ENCODE measurements at places on chromosomes 5 and 9. TPM values are rescaled to one million over a fixed set of nuclear protein-coding genes. Genes with fewer than 3 reads are reported as not detected.

The CDH9 gene
- not detected for total RNA-seq

GRCh38 chr5:176866707-176867310, 32.3 kb downstream of the HK3 start:
- no peak for DNase-seq

The LHX3 gene
- not detected for total RNA-seq

GRCh38 chr5:53191548-53192165, 82.1 kb upstream of the MOCS2 start:
- no peak for DNase-seq

- DNase-seq = no peak
These were observed 36.4 kb upstream of the CPEB4 start for GRCh38 chr5:173851595-173852243.

The KCNN2 gene
- not detected for total RNA-seq

GRCh38 chr5:31362529-31362900, 169.0 kb downstream of the CDH6 start:
- no peak for DNase-seq

DNA sequence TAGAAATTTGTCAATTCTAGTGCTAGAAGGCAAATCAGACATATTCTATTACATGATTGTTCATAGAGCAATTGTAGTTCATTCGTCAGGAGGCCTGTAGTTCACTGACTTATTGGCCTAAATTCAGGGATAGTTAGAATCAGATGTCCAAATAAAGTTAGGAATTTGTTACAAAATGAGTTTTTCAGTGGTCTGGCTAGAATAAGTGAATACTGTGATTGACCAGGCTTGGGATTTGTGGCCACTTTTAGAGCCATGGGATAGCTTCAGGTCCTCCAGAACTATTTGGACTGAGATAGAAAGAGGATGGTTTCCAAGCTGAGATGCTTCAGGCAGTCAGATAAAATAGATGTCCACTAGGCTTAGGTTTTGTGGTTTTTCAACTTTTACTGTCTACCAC, 199.1 kb upstream of the MPDZ start:
- DNase-seq = no peak

DNA sequence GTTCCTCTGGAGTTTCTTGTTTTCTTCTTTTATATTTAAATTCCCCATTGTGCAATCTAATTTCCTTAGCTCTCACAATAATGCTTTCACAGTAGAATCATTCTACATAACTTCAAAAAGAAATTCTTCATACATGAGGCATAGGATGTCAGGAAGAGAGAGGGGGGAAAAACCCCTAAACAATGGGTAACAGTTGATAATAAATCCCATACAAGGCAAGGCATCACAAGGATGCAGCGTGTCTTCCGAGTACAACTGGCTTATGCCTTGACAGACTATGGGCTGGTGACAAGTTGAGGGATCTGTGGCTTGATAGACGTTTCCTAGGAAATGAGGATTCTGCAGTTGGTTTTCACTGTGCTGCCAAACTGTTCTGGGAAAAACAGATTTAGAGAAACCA, 247.4 kb downstream of the ARL15 start:
- DNase-seq = no peak

- DNase-seq = peak; percentile 32
These were observed 115.9 kb upstream of the SH3GL2 start for GRCh38 chr9:17462869-17463464.

DNA sequence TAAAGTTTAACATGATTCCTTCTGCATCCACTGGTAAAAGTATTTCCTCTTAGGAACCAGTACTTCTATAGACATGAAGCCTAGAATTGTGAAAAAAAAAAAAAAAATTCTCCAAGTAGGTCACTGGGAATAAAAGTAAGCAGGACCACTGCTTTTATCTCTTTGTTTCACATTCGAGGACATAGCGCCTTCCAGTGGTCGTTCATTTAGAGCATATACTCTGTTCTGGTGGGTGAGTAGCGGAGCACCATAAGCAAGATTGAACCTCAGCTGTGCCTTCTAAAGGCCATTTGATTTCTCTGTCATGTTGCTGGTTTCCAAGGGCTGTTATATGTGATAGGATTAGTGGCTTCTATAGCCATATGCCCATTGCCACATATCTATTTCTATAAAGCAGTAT, 393.1 kb downstream of the TMEM232 start:
- DNase-seq = peak; percentile 58

GRCh38 chr5:173534031-173534430, 82.4 kb downstream of the BOD1 start:
- DNase-seq = no peak

DNA sequence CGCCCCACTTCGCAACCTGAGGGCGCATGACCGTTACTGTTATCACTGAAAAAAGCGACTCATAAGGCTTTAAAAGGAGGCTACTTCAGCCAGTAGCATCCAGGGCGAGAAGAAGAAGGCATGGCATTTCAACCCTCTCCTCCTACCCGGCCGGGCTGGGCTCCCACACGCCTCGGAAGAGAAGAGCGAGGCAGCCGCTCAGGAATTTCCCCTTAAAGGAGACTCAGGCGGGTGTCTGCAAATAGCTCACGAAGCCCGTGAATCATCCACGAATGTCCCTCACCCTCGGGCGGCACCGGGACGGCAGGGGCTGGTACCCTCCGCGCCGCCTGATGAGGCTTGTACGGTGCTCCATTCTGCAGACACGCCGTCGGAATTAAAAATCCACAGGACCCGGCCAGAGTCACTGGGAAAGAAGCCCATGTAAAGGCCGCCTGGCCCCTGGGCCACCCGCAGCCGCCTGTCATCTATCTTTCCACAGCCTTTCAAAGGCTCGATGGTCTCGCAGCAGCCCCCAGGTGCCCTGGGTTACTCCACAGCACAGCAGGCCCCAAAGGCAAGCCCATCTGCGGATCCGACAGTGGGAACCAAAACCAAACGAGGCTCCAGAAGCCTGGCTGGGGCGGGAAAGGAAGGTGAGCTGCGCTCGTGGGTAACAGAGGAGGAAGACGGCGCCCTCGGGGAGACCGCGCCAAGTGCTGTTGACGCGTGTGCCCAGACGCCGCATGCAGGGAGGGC, 11.8 kb downstream of the SLC12A7 start:
- DNase-seq = no peak
